ENCODE measurements at places on chromosomes 16 and 17.
A peak's percentile ranks its signal among the peaks of the same experiment; 100 is the strongest.

GRCh38 chr16:62933929-62934328 is 897.7 kb upstream of the CDH8 start:
- DNase-seq: no peak

DNA sequence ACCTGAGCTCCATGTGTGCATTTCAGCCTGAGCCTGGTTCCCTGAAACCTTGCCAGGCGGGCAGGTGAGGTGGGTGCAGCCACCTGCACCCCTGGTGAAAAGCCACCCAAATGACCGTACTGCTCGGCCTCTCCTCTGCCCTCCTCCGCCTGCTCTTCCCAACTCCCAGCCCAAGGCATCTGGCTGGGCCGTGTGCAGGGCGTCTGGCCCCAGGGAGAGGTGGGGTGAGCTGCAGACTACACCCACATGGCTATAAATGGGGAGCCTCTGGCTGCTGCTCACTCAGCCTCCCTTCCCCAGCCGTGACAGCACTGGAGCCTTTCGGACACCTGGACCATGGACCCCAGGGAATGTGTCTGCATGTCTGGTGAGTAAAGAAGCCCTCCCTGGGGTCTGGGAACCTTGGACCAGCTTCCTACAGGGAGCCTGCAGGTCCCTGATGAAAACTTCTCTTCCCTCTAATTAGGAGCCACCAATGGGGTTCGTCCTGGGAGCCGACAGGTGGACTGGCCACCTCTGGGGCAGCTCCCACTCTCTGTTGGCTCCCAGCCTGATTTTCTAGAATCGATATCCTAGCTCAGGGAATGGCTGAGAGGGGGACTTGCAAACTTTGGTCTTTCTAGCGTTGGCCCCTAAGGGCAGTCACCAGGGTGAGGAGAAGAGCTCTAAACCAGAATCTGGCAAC is at the start of gene MT4:
MT4 (plus strand) TSS at position 281 of the 685 bp plus-strand sequence; CDS start at position 337, 56 bp downstream.
- no peak for DNase-seq

GRCh38 chr17:83080858-83081683 is 1.7 kb downstream of the METRNL start:
- DNase-seq: no peak

- no peak for DNase-seq
These were observed 17.6 kb upstream of the PEMT start for GRCh38 chr17:17609121-17609520.

DNA sequence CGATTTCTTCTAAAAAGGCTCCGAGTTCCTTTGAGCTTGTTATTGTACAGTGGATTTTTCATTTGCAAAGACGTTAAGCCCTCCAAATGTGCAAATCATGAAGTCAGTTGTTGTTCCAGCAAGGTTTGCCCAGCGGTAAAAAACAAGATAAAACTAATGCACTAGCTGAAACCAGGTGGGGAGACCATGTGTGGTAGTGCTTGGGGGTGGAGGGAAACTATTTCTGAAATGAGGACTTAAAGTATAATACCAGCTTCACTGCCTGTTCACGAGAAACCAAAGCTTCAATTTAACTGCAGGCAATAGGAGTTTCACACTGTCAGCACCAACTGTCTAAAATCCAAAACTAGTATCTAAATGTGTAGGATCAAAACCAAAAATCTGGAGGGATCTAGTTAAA is 22.3 kb downstream of the SMARCE1 start:
- DNase-seq: no peak

DNA sequence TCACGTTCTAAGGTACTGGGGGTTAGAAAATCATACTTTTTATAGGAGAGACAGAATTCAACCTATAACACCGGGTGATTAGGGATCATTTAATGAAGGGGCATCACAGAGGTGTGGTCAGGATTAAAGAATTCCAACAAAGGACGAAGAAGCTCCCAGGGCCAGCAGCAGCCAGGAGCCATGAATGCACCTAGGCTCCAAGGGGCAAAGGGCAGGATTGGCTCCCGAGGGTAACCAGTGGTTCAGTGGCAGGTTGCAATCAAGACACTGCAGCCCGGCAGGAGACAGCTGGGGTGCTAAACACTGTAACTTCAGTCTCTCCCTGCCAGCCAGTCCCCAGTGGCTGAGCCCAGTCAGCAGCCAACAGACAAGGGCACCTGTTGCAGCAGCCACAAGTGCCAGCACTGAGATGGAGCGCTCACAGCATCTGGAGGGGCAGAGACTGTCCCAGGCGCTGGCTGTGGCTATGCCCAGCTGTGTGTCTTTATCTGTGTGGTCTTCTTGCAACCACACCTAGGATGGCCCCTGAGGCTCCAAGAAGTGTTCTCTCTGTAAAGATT is 23.9 kb downstream of the DHRS7C start:
- DNase-seq: no peak

- DNase-seq: no peak
These were observed 42.0 kb downstream of the PSMD12 start for GRCh38 chr17:67324330-67324729.

GRCh38 chr16:51040637-51041036 is 110.4 kb downstream of the SALL1 start:
- no peak for DNase-seq

GRCh38 chr17:67569015-67569451 is 148.7 kb upstream of the NOL11 start:
- DNase-seq: no peak

DNA sequence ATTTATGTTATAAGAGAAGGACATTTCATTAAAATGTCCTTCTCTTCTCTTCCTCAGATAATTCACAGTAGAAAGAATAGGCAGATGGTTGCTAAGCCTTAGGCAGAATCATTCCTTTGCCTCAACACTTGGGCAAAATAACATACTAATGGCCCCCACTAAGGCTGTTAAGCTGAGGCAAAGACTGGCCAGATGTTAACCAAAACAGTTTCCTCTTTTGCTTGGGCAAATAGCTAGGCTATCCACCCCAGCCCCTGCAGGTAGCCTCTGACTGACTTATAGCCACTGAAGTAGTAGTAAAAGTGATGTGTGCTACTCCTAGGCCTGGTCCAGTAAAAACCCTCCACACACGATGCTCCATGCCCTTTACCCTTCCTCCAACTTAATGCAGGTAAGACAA is 55.2 kb downstream of the SPAG9 start:
- no peak for DNase-seq

GRCh38 chr17:364766-365165 is 12.2 kb upstream of the RPH3AL start:
- DNase-seq: no peak

- no peak for DNase-seq
These were observed 24.6 kb upstream of the COX10 start for GRCh38 chr17:14044702-14045101.

GRCh38 chr16:24270721-24271442 is 14.7 kb downstream of the CACNG3 start:
- no peak for DNase-seq

DNA sequence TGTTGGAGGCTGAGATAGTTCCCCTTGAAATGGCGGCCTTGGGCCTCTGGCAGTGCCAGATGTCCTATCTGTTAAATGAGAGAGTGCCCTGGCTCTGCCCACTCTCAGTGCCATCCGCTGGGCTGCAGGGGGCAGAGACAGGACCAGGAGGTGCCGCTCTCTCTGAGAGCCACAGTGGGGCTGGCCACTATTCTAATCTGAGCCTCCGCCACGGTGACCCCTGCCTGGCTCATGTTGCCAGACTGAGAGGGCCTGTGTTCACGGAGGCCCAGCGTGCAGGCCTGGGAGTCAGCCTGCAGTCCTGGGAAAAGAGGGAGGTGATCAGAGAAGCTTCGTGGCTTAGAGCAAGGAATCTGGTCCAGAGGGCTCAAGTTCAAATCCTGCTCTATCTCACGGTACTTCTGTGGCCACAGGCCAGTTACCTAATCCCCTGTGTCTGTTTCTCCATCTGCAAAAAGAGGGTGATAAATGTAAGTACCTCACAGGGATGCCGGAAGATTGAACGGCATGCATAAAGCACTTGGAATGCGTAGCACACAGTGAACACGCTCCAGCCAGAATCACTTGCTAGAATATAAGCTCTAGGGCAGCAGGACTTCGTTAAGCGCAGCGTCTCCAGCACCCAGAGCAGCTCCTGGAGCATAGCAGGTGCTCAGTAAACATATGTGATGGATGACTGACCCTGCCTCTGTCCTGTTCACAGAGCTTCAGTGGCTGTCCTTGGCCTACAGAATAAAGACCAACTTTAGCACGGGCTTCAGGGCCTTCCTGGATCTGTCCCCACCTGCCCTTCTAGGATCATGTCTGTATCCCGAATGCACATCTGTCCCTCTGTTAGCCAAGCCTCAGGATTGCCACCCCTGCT is 6.3 kb downstream of the ATP2A3 start:
- DNase-seq: no peak

- DNase-seq: peak; percentile 34
These were observed 550 bp upstream of the RNF213 start for GRCh38 chr17:80260069-80260535.

- no peak for DNase-seq
These were observed 15.3 kb downstream of the RNF43 start for GRCh38 chr17:58402047-58402446.

GRCh38 chr16:83899272-83899897 is 470 bp downstream of the MLYCD start:
- no peak for DNase-seq

DNA sequence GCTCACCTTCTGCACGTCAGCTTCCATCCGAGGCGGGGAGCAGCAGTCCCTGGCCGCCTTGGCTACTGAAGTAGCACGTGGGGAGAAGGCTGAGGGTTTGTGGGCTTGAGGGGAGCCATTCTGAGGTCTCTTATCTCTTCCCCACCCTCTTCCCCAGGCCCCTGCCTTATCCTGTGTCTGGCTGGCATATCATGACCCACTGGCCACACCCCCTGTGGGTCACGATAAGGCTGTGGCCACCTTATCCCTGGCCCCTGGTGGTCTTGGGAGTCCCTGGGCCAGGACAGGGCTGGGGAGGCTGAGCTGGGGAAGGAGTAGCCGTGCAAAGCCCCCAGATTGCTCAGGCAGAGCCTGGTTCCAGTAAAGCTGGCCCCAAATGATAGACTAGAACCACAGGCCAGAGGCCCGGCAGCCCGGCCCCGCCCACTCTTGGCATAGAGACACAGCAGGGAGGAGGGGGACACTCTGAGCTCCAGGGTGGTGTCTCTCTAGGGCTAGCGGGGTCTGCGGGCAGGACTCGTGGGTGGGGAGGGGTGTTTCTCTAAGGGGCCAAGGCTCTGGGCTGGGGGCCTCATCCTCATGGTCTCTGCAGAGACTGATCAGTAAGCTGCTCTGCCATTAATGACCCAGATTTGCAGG is 7.6 kb downstream of the SPNS2 start:
- no peak for DNase-seq

DNA sequence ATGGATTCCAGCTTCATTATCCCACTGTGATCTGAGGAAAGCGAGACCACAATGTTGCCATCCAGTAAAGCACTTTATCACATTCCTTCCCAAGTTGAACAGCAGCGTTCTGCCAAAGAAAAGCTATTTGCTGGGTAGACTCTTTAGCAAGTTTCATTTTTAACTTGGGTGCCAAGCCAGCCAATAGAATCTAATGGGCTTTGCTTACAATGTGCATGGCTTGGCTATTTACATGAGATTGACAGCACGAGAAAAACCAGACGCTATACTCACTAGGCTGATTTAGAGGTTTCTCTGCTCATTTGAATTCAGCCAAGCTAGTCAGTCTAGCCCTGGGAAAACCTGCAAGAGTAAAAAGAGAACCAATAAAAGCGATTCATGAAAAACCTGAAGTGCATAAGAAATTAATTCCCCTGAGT is 108.9 kb downstream of the CDH13 start:
- DNase-seq: no peak

DNA sequence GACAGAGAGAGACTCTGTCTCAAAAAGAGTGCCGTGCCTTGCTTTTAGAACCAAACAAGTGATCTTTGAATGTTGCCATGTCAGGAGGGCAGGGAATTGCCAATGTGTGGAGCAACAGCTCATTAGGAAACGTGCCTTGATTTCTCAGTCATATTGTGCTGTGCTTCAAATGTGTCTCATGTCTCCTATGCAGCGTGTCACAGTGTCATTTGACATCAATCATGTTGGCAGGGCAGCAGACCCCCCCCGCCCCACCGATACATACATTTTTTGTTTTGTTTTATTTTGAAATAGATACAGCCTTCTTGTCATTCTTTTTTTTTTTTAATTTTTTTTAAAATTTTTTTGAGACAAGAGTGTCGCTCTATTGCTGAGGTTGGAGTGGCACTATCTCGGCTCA is 22.1 kb downstream of the MRC2 start:
- DNase-seq: no peak

DNA sequence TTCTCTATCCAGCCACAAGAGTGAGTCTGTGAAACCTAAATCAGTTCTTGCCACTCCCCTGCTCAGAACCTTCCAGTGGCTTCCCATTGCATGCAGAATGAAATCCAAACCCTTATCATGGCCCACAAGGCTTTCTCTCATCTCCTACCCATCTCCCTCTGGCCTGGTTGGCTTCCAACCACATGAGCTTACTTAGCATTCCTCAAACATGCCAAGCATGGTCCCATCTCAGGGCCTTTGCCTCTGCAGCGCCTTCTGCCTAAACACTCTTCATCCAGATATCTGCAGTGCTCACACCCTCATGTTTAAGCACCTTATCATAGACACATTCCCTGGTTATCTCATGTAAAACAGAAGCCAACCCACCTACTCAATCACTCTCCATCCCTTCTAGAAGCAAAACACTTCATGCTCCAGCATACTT is 15.5 kb downstream of the TK2 start:
- no peak for DNase-seq

GRCh38 chr17:79706931-79707850 is 23.6 kb upstream of the ENPP7 start:
- peak; percentile 13 for DNase-seq

DNA sequence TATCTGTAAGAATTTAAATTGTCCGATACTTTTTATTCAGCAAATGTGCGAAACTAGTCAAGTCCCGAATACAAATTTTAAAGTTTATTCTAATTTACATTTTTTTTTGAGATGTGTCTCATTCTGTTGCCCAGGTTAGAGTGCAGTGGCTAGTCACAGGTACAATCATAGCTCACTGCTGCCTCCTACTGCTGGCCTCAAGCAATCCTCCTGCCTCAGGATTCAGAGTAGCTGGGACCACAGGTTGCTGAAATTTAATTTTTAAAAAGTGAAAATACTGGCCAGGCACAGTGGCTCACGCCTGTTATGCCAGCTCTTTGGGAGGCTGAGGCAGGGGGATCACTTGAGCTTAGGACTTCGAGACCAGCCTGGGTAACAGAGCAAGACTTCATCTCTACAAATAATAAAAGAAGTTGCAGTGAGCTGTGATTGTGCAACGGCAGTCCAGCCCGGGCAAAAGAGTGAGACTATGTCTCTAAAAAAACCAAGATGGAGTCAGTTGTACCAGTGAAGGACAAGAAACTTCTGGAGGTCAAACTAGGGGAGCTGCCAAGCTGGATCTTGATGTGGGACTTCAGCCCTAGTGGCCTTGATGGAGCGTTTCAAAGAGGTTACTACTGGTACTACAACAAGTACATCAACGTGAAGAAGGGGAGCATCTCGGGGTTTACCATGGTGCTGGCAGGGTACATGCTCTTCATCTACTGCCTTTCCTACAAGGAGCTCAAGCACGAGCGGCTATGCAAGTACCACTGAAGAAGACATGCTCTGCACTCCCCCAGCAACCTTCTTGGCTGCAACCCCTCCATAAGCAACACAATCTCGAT is 5.6 kb downstream of the POLG2 start:
- no peak for DNase-seq
